CD4-positive, alpha-beta T cell treated with Interleukin-15 for 1 hour (primary cell): ENCODE measurements at places on chromosomes 5 and 9.

DNA sequence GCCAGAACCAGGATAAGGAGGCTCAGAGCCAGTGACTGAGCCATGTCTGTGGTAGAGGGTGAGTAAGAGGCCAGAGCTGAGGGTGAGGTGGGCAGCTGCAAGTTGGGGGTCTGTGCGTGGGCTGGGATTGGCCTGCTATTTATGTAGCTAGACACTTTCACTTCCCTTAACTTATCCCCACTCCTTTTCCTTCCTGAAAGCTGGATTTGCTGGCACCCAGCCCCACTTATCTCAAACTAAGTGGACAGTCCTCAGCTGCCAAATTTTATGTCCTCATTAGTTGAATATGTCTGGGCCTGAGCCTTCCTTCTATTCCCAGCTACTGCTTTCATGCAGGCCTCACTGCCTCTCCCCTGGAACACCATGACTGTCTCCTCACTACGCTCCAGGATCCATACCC, at the start of gene CCL21:
TSS of gene CCL21 (minus strand) at position 114 of the 400 bp plus-strand sequence. CDS start at position 44, 70 bp downstream.
- DNase-seq: no peak

DNA sequence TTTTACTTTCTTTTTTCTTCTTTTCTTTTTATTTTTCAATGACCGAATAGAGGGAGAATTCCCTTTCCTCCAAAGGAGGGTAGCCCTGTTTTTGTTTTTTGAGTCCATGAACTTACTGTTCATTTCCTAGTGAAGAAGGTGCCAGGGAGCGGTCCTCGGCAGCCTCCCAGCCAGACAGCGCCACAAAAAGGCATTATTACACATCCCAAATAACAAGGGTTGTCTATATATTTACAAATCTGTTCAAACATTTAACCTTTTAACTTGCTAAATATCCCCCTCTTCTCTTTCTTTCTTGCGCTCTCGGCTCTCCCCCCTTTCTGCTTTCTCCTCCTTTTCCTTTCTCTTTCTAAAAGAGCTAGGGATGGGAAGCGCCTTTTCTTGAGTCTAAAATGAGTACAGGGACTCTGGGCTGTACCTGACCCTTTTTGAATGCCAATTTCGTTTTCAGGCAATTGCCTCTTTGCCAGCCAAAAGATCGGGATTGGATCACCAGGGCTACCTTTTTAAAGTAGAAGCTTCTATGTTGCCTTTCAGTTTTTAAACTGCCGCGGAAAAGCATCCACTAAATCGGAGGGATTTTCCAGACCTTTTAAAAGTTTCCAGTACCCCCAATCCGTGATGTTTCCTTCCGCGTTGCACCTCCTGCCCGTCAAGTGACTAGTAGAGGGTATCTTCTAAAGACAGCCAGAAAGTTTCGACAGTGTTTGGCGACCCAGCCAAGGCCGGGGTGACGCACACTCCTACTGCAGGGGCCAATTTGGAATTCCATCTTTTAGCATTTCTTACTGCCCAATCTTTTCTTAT, 125.6 kb downstream of the TMEM161B start:
- DNase-seq: no peak

- no peak for DNase-seq
Observed at GRCh38 chr5:95803271-95804148, 19.0 kb downstream of the GLRX start.

- no peak for DNase-seq
Observed at GRCh38 chr9:4174546-4175175, 125.2 kb downstream of the GLIS3 start.

- DNase-seq: no peak
Observed at GRCh38 chr5:14663734-14664269, 716 bp upstream of the OTULIN start.

- no peak for DNase-seq
Observed at GRCh38 chr9:79061752-79062616, 509.8 kb upstream of the TLE4 start.

GRCh38 chr9:9521033-9521779, 1091.6 kb downstream of the PTPRD start:
- DNase-seq: no peak

- no peak for DNase-seq
Observed at GRCh38 chr9:14326264-14326826, 12.4 kb upstream of the NFIB start.

GRCh38 chr9:70772601-70773000, 348.8 kb downstream of the TRPM3 start:
- DNase-seq: no peak

DNA sequence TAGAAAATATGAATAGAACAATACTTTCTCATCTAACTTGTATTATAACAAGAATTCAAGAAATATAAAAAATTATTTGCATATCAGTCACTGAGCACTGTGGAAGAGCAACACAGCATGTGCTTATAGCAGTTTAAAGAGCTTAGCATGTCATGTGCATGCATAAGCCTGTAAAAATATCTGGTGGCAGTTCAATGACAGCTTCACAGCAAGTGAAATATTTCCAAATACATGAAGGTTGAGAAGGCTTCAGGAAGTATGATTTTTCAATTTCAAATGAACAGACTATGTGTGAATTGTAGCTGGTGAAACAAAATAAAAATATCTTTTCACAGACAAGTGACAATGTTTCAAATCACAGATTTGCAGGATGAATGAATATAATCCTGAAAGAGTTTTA, 128.5 kb downstream of the PRDM9 start:
- DNase-seq: no peak

GRCh38 chr5:1041225-1042143, 32.9 kb downstream of the NKD2 start:
- no peak for DNase-seq

DNA sequence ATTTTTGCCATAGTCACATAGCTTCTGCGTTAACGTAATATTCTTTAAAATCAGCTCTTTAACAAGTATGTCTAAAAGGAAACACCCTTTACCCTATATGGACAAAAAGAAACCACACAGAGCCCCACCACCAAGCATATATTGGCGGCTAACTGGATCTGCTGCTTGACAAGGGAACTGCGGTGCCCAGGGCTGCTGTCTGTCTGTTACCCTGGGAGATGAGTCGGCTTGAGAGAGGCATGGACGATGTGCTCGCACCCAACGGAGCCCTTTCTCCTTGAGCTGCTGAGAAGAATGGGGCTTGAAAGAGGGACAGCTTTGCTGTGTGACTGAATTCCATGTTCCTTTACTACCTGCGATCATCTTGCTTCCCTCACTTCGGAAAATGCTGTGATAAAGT, 158.6 kb upstream of the SHB start:
- no peak for DNase-seq

DNA sequence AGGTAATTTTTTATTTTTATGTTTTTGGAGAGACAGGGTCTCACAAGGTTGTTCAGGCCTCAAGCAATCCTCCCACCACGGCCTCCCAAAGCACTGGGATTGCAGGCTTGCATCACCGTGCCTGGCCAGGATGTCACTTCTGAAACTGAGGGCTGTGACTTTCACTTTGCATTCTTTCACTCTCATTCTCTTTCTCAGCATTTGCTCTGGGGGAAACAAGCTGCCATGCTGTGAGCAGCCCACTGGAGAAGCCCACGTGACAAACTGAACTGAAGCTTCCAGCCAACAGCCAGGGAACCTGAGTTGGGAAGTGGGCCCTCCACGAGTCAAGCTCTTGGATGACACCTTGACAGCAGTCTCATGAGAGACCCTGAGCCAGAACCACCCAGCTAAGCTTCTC, 109.4 kb downstream of the C5orf15 start:
- DNase-seq: no peak

DNA sequence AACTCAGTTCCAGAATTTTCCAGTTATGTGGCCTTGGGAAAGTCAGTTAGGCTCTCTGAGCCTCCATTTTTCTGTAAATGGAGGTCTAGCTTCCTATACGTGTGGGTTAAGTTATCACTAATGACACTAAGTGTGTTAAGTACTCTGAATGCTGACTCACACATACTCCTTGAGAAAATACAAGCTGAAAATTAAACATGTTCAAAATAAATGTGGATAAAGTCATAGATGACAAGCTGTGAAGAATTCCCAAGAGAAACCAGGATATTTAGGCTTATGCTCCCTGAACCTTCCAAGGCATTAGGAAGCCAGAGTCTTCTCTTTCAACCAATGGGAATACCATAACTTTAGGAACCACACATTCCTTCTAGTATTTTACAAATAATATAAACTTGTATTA, 58.1 kb downstream of the ABCA1 start:
- no peak for DNase-seq

- DNase-seq: no peak
Observed at GRCh38 chr9:110028271-110028670, 179.7 kb downstream of the C9orf152 start.
